AG20443 (cell line): ENCODE measurements at places on chromosomes 4 and X.

DNA sequence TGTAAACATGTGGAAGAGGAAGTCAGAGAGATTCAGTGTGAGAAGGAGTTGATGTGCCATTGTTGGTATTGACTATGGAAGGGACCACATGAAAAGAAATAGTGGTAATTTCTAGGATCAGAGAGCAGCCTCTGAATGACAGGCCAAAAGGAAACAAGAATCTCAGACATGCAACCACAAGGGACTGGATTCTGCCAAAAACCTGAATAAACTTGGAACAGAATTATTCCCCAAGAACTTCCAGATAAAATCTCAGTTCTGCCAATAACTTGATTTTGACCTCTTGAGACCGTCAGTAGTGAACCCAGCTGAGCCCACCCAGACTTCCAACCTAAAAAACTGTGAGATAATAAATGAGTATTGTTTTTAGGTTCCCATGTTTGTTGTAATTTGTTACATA is 653.6 kb upstream of the NR3C2 start:
- DNase-seq, result peak; percentile 17

DNA sequence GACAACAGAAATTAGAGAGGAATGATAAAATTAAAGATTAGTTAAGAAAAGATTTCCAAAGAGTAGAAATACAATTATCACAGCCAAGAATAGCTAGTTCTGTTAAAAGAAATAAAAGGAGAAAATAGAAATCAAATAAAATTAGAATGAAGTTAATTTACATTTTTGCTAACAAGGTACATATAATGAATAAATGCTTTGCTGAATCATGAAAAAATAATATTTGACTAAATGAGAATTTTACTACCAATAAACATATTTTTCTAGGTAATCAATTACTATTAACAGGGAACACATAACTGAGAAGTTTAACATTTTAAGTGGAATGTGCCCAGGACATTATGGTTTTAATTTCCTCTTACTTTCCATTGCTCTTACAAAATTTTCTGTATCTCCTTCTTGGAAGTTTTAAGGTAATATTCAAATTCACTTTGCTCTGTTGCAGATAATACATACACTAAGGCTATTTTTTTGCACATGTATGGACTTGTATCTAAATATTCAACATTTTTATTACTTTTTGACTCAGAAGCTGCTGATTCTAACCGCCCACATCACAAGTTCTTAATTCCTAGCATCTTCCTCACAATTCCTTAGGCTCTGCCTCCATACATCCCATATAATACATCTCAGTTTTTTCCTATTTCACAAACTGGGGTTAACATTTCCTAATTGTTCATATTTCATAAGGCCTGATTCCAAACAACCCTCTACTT is 870.7 kb upstream of the INTU start:
- DNase-seq, result no peak

DNA sequence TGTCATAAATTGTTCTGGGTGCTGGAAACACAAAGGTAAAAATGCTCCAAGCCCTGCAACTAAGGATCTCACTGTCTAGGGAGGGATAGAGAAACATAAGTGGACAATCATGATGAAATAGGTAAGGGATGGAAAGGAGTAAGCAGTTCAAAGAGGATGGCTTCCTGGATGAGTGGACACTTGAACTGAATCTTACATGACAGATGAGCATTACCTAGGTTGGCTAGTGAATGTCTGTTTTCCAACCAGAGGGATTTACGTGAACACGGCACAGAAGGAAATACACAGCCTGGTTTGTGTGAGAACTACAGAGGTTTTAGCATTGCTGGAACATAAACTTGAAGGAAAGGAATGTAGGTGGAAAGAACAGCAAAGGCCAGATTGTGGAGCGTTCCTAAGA is 150.2 kb upstream of the GALNT7 start:
- no peak for DNase-seq

- DNase-seq, result no peak
Observed at GRCh38 chrX:119763836-119764387, 5.5 kb downstream of the SOWAHD start.

DNA sequence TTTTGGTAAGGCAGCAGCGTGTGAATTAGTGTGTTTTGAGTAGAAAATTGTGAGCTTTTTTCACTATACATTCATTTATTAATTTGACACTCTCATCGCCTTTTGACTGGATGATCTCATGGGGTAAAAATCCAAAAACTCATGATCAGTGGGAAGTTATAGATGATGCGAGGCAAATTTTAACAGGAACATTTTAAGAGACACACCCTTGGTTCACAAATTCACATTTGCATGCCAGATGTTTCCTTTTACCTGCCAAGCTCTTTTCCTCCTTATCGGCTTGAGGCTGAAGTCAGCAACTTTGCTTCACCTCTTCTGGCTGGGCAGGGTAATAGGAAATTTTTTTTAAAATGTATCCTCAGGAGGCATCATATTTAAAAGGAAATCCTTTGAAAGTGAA is 318.0 kb upstream of the HS3ST1 start:
- no peak for DNase-seq

DNA sequence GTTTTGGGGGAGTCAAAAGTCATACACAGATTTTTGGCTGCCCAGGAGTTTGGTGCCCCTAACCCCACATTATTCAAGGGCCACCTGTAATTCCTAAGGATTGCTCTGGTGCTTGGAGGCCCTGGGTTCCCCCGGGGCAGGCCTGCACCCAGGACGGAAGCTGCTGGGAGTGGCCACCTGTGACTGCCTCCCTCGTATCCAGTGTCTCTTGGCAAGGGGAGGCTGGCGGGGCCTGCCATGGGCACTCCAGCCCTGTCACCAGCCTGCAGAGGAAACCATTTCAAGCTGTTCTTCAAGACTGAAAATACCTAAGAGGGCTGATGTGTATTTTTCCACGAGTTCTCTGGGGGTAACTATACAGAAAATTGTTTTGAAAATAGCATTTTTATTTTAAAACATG is 24.5 kb upstream of the GPR78 start:
- no peak for DNase-seq
